ENCODE measurements at places on chromosomes 16 and 17. TPM values are rescaled to one million over a fixed set of nuclear protein-coding genes. Genes with fewer than 3 reads are reported as not detected.
A peak's percentile ranks its signal among the peaks of the same experiment; 100 is the strongest.

DNA sequence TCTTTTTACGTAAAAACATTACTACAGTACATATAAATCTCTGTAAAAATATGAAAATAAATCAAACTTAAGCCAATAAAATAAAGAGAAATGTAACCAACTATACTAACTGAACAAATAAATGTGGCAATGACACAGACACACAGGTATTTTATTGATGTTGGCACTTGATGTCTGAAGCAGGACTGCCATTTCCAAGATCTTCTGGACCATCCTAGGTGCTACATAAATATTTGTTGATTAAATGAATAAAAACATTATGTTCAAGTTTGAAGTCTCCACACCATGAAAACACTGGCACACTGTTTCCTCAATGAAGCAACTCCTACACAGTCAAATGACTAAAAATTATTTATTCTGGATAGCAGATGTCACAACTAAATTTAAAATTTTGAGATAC, 106.9 kb downstream of the NCOR1 start:
- no peak for DNase-seq

The TMEM92 gene
- 0.26 TPM for total RNA-seq

- peak; percentile 38 for DNase-seq
Measured at GRCh38 chr17:73194514-73195222, 1.8 kb downstream of the COG1 start.

GRCh38 chr17:81067391-81067811, 32.5 kb downstream of the BAIAP2 start:
- DNase-seq: no peak

DNA sequence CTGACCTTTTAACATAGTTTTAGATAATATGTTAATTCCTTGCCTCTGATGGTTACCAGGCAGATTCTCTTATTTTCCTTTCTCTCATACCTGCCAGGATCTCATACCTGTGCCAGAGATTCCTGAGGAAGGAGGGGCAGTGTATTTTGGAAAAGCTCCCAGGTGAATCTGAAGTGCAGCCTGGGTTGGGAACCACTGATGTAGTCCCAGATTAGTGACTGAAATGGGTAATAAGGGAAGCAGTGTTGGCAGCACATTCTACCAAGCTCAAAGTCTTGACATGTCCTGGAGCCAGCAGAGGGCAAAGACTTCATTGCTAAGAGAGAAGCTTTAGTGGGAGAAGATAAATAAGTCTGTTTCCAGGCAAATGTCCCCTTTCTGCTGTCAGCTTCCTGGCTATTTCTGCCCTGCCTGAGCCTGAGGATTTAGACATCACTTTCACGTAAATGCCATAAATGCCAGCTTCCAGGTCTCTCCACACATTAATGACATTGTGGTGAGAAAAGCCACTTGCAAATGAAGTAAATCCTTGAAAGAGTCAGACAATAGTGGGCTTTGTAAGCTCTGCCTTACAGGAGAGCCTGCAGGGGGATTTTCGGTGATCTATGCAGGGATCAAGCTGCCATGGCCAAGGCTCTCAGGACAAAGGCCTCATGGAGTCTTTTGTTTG, 40.9 kb upstream of the C16orf78 start:
- no peak for DNase-seq

DNA sequence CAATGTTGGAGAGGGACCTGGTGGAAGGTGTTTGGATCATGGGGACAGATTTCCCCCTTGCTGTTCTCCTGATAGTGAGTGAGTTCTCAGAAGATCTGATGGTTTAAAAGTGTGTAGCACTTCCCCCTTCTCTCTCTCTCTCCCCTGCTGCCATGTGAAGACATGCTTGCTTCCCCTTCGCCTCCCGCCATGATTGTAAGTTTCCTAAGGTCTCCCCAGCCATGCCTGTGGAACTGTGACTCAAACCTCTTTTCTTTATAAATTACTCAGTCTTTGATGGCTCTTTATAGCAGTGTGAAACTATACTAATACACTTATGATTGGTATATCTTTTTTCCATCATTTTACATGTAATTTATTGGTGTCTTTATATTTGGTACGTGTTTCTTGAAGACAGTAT, 13.4 kb downstream of the ADGRG5 start:
- DNase-seq: no peak

All from bronchial epithelial cell (primary cell).